ENCODE measurements at places on chromosomes 7 and 10.

DNA sequence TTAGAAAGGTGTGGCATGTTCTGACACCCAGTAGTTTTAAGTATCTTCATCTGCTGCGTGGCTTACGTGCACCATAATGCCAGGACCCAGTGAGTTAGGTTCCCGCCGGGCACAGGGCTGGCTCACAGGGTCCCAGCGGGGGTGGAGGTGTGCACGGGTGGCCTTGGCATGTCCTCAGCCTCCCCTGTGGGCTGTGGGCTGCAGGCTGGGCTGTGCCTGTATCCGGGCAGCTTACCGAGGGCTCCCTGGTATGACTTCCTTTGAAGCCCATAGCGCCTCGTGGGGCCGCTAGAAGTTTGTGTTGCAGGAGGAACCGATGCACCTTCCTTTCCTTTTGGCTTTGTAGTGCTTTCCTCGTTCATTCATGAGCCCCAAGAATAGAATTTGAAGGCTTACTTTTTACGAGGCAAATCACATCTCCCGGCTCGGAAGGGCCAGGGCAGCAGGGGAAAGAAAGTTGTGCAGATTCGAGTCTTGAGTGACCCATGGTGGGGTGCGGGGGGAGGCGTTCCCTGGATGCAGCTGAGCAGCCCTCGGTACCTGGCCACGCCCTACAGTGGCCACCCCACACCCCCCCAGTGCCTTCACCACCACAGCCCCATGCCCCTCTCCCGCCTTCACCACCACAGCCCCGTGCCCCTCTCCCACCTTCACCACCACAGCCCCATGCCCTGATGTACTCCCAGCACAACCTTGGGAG lies 113.2 kb downstream of the WDR37 start:
- no peak for DNase-seq

- DNase-seq, result no peak
Measured at GRCh38 chr7:79332091-79332490, 121.4 kb downstream of the MAGI2 start.

- no peak for DNase-seq
Measured at GRCh38 chr10:131320860-131321604, 9.5 kb upstream of the TCERG1L start.

DNA sequence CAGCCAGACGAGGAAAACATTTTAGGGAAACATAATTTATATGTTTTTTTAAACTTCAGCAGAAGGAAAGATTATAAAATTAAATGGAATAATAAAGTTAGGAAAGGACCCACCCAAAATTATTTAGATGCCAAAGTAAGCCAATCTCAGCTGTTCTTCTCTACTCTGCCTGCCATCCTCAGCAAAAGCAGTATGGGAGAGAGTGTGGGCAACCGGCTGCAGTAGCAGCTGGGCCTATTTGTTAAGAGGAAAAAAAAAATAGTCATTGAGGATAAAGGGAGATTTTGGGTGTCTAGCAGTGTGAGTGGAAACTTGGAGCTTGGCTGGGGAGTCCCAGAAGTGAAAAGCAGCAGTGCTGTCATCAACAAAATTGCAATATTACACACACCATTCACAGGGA lies 15.4 kb downstream of the SEMA3E start:
- DNase-seq, result no peak

GRCh38 chr10:131553121-131553520 lies 241.6 kb upstream of the TCERG1L start:
- no peak for DNase-seq

GRCh38 chr7:125934539-125934938 lies 1004.9 kb upstream of the POT1 start:
- no peak for DNase-seq

DNA sequence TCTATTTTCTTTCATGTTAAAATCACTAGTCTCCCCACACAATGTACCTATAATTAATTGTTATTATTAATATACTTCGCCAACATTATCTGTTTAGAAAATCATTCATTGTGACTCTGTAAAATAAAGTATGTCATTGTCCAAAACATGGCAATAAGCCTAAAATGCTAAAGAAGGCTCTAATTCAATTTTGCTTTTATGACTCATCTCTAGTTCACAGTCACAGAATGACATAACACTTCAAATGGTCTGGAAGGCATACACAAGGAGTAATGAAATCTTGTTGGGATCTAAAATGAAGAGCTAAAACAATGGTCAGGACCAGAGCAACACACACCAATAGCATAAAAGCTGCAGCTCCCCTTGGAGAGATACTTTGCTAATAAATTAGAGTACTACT lies 505.8 kb downstream of the GPAM start:
- DNase-seq, result peak; percentile 17

DNA sequence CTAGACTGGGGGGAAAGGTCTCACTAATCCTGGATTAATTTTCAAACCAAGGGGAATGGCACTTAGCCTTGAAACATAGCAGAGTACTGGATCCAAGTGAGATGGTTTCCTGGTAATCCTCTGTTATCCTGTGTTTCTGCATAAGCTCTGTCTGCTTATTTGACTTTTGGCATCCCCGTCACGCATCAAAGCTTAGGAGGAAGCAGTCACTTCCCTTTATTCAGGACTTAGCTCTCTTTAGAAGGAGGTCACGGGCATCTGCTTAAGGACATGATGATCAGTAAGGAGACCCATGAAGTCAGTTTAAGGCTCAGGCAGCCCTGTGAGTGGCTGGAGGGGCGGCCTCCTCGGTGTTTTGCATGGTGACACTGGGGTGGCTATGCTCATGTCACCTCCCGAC lies 30.0 kb downstream of the TSPAN15 start:
- DNase-seq, result no peak

DNA sequence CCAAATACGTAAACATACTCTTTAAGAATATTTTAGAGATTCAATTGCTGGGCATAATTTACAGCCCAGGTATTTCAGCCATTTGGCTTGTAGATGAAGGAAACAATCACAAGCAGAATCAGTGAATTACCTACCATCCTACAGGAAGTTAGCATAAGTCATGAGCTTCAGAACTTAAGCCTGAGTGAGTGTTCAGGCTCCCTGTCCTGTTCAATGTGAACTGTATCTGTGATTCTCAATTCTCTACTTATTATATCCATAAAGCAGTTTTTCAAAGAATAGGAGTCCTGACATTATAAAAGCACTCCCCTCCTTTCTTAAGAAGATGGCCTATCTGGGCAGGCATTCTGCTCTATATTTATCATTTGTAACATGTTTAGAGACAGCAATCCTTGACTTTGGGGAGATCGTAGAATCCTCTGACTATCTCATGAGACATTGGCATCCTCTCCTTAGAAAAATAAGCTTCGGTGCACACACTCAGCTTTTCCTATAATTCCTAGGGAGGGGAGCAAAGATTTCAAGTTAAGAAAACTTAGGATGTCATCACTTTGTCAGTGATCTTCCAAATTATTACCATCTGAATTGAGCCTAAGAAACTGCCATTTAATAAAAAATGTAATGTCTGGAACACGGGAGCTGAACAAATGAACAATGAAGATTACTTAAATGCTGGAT lies 645.2 kb upstream of the IGFBP3 start:
- DNase-seq, result no peak

DNA sequence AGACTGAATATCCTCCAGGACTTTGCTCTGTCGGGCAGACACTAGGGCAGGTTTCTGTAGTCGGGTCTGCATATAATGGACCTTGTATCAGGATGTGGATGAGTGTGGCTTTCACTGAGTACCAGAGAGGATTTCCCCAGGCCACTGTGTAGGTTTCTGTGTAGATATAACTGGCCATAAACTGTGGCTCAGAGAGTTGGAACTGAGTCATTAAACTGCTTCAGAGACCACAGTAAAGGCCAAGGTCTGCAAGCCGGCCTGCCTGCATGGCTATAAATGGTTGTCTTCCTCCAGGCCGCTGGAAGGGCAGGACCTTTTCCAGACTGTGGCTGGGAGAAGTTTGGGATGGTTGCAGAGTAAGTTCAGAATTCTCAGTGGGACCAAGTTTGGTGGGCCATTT lies 16.9 kb downstream of the ZNF92 start:
- peak; percentile 87 for DNase-seq

DNA sequence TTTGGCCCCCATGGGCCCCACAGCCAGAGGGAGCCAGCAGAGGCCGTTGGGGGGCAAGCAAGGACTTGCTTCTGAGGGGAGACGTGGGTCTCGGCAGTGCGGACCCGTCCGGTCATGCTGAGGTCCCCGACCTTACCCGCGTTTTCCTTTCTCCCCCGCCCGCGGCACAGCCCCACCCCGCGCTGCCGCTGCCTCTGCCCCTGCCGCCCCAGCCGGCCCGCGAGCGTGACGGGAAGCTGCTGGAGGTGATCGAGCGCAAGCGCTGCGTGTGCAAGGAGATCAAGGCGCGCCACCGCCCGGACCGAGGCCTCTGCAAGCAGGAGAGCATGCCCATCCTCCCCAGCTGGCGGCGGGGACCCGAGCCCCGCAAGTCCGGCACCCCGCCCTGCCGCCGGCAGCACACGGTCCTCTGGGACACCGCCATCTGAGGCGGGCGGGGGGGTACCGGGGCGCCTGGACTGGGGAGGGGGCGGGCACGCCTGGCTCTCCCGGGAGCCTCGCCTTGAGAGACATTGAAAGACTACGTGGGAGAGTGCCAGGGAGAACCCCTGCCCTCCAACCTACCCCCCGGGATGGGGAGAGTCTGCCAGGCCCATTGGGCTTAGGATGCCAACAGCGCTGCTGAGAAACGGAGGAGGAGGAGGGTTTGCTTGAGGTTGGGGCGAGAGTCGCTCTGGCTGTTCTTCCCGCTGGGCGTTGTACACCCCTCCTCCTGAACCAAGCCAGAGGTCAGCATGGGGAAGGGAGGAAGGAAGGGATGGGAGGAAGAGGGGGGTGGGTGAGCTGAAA lies 9.9 kb downstream of the NYAP1 start:
- DNase-seq, result no peak

DNA sequence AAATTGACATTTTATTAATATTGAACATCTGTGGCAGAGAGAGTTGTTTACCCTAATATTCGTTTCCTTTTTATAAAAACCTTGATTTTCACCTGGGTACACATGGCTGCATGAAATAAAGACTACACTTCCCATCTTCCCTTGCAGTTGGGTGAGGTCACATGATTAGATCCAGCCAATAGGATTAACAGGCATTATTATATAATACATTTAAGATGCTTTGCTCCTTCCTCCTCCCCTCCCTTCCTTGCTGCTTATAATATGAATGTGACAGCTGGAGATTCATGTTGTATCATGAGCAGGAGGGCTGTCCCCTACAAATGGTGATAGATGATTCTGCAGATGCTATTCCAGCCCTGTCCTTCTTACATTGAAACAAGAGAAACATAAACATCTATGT lies 146.6 kb downstream of the SH2D4B start:
- peak; percentile 10 for DNase-seq

DNA sequence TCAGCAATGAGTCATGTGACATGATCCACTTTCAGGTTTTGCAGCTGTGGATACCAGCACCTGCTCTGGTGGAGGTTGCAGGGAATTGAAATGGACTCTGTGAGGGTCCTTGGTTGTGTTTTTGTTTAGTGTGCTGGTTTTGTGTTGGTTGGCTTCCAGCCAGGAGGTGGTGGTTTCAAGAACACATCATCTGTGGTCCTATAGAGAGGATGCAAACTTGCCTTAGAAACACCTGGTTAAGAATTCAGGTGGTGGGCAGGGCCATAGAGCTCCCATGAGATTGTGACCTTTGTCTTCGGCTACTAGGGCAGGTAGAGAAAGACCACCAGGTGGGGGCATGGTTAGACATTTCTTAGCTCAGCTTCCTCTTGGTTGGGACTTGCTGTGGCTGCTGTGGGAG lies 59.2 kb upstream of the CYP2C9 start:
- DNase-seq, result no peak

- DNase-seq, result peak; percentile 61
Measured at GRCh38 chr10:3445648-3446047, 273.1 kb upstream of the PITRM1 start.

- DNase-seq, result no peak
Measured at GRCh38 chr10:7560519-7560918, 106.2 kb downstream of the ITIH5 start.

DNA sequence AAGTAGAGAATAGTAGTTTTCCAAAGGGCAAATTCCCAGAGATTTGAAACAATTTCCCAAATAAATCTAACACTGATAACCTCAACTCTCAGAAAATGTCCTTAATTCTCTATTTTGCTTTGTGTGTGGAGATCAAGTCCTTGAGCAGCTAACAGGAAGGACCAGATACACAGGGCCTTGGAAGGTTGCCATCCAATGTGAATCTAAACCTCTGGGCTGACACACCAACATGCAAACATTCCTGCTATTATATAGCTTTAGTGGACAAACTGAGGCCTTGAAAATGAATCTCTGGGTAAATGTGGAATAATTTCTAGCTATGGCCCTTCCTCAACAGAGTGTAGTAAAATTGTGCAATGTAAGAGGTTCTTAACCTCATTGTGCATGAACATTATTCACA lies 44.1 kb upstream of the PARD3 start:
- DNase-seq, result peak; percentile 13

GRCh38 chr10:102423372-102423968 lies 2.8 kb downstream of the FBXL15 start:
- DNase-seq, result no peak

GRCh38 chr7:39527951-39528350 lies 38.3 kb upstream of the YAE1 start:
- no peak for DNase-seq

GRCh38 chr10:79057481-79058275 lies 11.1 kb upstream of the ZMIZ1 start:
- no peak for DNase-seq

- DNase-seq, result no peak
Measured at GRCh38 chr7:56495165-56495564, 378.9 kb upstream of the NUPR2 start.

GRCh38 chr10:95297402-95297801 lies 6.6 kb upstream of the PDLIM1 start:
- DNase-seq, result no peak

- no peak for DNase-seq
Measured at GRCh38 chr7:102044641-102044983, 227.2 kb downstream of the CUX1 start.

- DNase-seq, result peak; percentile 96
Measured at GRCh38 chr10:14405076-14406065, 74.6 kb upstream of the FRMD4A start.

DNA sequence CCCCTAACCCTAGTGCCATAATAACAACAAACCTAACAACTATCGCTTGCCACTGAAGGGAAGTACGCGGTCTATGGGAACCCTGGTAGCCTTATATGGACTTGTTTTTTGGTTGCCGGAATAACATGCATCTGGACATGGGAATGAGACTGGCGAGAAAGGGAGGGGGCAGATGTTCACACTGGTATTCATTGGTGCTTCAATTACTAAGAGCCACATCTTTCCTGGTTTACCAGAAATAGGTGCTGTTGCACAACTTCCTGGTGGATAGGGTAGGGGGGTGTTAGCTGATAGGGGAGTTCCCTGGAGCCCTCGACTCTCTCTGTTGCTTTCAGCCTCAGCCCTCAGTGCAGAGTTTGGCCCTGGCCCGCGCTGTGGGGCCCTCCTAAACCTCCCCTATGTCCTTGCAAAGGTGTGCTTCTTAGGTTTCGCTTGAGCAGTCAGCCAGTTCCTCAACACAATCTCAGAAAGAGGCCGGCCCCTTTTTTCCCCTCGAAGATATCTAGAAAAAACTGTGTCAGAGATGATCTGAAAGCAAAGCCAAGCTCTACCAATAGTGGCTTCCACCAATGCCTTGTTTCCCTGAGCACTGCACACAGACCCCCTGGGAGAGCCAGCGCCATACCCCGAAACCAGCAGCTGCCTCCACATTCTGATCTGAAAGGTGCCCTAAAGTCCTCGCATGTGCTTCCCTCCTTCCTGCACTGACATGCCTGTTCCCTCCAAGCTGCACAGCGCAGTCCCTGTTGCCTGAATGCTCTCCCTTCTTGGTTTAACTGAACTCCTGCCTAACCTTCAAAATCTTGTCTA lies 13.5 kb downstream of the TBXAS1 start:
- DNase-seq, result no peak

Measured in RPMI7951 (cell line).